Hepatocyte (in vitro differentiated cells): ENCODE measurements at places on chromosomes 5 and 9. TPM values are rescaled to one million over a fixed set of nuclear protein-coding genes. Genes with fewer than 3 reads are reported as not detected.

GCNT1 gene
- total RNA-seq = 59.3 and 62.4 TPM in 2 replicates

RMND5B gene
- 24.6 and 27.2 TPM in 2 replicates for total RNA-seq

PTGES gene
- total RNA-seq = 17.1 and 26.4 TPM in 2 replicates

MSX2 gene
- 20.7 and 28.8 TPM in 2 replicates for total RNA-seq

NR5A1 gene
- total RNA-seq = 0.07 and 0.20 TPM in 2 replicates

INSL6 gene
- not detected in 2 replicates for total RNA-seq

PRDM9 gene
- total RNA-seq = 0.56 TPM in 1 of 2 replicates, not detected in the other

RC3H2 gene
- 42.7 and 43.7 TPM in 2 replicates for total RNA-seq

NR3C1 gene
- total RNA-seq = 53.2 and 60.5 TPM in 2 replicates

FOXD4L6 gene
- not detected in 2 replicates for total RNA-seq

SLC4A9 gene
- total RNA-seq = 0.07 TPM in 1 of 2 replicates, not detected in the other

- no peak for DNase-seq
These were observed 26.3 kb downstream of the ALDH1A1 start for GRCh38 chr9:72926506-72926905.

GRCh38 chr9:69574057-69574456 is 98.1 kb downstream of the APBA1 start:
- no peak for DNase-seq

DNA sequence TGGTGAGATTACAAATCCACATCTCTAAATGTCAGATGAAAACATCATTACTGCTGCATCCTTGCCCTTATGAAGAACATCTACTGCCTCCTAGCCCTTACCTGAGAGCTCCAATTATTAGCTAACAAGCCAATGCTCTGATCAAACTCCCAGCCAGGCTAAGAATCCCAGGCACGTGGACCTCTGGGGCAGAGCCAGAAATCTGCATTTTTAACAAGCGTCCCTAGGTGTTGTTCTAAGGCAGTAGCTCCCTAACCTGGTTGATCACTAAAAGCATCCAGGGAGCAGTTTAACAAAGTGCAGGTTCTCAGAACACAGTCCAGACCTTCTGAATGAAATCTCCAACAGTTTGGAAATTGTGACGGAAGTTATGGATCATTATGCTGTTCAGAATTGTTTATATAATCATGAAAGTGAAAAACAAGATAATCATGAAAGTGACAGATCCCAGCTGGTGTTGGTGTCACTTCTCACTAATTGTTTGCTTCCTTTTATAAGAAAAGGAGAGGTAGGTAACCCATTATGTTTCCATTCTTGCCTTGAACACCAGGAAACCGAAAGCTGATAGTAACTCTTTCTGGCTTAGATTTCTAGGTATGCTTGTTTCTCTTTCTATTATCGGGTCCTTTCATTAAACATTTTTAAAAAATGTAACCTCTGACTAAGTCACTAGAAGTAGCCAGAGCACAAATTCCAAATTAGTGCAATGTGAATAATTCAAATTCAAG is 216.5 kb upstream of the NR4A3 start:
- DNase-seq = no peak

- DNase-seq = no peak
These were observed 71.9 kb downstream of the UBAP1 start for GRCh38 chr9:34250721-34251120.

DNA sequence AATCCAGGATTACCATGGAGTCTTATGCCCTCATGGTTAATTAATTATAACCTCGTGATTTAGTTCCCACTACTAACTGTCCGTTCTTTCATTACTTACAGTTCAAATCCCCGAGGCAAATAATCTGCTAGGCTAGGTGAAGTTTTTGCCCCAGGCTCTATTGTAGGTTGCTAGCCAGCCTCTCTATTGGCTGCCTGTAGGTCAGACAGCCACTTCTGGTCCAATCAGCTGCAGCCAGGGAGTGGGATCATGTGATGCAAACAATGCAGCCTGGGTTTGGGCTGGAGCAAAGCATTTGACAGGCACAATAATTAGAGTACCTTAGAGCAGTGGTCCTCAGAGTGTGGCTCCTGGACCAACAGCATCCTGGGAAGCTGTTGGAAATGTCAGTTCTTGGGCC is 17.7 kb downstream of the TMEM252 start:
- DNase-seq = no peak

- DNase-seq = no peak
These were observed 50.3 kb downstream of the MAMDC2 start for GRCh38 chr9:70093944-70094343.

- no peak for DNase-seq
These were observed 81.1 kb downstream of the PHF2 start for GRCh38 chr9:93657331-93658111.

GRCh38 chr9:29691758-29692407 is 2118.6 kb upstream of the C9orf72 start:
- peak; percentile 16 for DNase-seq

DNA sequence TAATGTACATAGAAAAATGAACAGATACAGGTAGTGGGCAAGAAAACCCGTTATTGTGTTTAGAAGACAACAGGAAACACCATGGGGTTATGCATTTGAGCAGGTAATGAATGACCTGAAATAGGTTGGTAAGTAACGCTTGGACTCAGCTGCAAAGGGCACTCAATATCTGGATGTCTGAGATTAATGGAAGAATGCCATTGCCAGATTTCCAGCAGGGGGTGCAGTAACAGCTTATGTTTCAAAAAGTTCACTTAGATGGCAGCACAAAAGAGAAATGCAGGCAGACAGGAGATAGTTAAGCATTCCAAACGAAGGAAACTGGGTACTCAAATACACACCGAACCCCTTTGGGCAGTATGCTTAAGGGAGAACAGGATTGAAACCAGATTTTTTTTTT is 285.5 kb upstream of the VLDLR start:
- no peak for DNase-seq

DNA sequence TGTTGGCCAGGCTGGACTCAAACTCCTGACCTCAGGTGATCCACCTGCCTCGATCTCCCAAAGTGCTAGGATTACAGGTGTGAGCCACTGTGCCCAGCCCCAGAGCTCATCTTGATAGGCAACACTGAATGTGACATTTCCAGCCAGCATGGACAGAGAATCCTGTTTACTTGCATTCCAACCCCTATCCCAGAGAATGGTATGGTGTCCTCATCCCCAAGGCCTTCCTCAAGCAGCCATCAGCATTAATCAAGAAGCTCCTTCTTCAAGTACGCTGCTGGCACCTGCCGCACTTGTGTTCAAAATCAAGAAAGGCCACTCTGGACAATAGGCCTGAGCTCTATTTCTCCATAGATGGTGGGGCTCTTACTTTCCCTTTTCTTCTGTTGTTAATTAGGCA is 40.2 kb downstream of the STARD4 start:
- DNase-seq = no peak

DNA sequence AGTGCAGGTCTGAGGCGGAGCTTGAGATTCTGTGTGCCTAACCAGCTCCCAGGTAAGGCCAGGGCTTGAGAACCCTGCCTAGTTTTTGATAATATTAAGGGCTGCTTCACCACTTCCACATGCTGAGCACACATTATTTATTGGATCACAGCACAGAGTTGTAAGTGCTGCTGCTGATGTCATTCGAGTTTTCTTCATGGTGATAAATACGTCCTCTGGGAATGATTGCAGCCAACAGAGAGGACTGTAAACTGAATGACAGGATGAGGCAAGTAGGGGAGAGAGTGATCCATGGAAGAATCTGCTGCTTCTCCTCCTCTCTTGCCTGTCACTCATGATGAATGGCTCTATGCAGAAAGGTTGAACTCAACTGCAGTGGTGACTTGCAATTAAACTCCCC is 77.9 kb upstream of the VPS13A start:
- no peak for DNase-seq

- no peak for DNase-seq
These were observed 60.9 kb downstream of the RGS3 start for GRCh38 chr9:113524468-113524867.

DNA sequence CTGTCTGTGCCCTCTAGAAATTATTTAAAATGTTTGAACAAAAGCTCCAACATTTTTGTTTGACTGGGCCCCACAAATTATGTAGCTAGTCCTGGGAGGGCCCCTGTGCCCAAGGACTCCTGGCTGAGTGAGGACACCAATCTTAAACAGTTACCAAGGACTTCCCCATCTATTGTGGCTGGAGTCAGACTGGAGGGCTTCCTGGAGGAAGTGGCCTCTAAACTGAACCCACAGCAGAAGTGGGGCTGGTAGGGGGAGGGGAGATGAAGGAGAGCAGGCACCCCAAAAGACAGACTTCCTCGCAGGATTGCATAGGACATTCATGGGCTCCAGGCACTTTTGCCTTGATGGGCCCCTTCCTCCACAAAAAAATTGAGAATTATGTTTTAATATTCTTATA is 8.1 kb downstream of the ADAMTS13 start:
- DNase-seq = no peak

DNA sequence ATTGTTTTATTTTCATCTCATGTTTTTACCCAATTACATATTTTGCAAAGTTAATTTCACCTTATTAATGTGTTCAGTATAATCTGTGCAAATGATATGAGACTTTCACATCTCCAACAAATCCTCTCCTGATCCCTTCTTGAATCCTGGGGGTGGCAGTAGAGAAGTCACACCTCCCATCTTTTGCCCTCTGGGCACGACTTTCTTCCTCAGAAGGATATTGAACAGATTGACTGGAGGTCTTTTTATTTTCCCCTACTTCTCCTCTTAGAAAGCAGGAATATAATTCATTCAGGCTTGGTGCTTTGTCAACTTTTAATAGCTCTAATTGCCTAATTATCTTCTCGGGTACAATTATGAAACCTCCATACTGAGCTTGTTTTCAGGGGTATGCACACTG is 1037.1 kb upstream of the NUDT12 start:
- DNase-seq = no peak

GRCh38 chr5:154368041-154368800 is 77.6 kb upstream of the SAP30L start:
- peak; percentile 61 for DNase-seq

DNA sequence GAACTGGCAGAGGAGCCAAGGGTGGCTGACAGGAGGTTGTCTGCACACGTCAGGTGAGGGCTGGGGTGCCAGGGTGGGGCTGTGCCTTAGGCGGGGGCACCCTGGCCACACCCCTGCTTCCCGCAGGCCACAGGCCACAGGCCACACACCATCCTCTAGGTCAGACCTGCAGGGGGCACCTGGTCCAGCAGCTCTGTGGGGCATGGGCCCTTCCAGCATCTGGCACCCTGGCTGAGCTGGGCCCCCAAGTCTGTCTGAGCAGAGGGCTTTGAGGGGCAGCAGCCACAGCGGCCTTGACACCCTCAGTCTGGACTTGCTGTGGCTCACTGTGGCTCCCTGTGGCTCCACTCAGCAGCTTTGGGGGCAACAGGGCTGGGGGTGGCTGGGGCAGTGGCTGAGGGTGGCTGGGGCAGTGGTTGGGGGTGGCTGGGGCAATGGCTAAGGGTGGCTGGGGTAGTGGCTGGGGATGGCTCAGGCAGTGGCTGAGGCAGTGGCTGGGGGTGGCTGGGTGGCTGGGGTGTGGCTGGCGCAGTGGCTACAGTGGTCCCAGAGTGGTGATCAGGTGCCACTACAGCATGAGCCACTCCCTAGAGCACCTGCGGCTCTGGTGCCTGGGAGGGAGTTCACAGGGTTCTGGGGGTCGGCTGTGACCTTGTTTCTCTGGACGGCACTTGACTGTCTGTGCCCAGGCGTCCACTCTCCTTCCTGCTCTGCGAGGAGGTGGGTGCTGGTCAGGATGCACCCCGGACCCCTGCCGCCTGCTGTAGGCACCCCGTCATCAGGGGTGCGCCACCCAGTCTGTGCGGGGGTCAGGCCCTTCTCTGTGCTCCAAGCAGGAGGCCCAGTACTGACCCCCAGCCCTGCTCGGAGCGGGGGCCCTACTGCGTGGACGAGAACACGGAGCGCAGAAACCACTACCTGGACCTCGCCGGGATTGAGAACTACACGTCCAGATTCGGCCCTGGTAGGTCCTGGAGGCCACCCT is 27.1 kb downstream of the NKD2 start:
- DNase-seq = no peak

DNA sequence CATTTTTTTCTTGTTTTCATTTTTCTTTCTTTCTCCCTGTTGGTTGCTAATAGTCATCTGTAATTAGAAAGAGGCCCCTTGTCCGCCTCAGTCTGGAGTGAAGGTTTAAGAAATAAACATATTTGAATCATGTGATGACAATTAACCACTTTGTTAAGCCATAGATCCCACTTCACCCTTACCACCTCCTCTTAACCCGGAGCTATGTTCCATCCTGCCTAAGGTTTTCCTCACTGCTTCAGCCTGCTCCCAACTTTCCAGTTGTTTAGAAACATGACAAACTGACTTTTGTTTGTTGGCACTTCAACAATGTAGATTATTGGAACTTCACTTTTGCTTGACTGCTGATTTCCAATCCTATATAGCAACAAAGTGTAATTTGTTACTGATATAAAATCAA is 37.4 kb upstream of the SSBP2 start:
- DNase-seq = no peak
